ENCODE measurements at places on chromosomes 11 and 22. TPM values are rescaled to one million over a fixed set of nuclear protein-coding genes. Genes with fewer than 3 reads are reported as not detected.

Gene ZNF280A
- total RNA-seq: not detected

Gene MMP27
- total RNA-seq: not detected

Gene MMP1
- 2.9 TPM for total RNA-seq

Gene MICALL1
- 27.3 TPM for total RNA-seq

Gene OR8D4
- total RNA-seq: 1.3 TPM

Gene JAML
- 3.3 TPM for total RNA-seq

Gene APOBEC3C
- 49.0 TPM for total RNA-seq

Gene KIF18A
- 10.2 TPM for total RNA-seq

Gene PSMC3
- 74.4 TPM for total RNA-seq

Gene APOBEC3B
- 18.9 TPM for total RNA-seq

Gene AQP11
- total RNA-seq: 5.4 TPM

Gene TEX12
- total RNA-seq: 0.42 TPM

Gene SCGB1D2
- not detected for total RNA-seq

Gene ZDHHC8
- total RNA-seq: 34.1 TPM

Gene F2
- total RNA-seq: not detected

Gene BLID
- total RNA-seq: not detected

Gene LIF
- total RNA-seq: 9.5 TPM

Gene TNNT3
- total RNA-seq: 0.72 TPM

Gene RAB39A
- total RNA-seq: 0.77 TPM

Gene TMEM109
- total RNA-seq: 53.4 TPM

Gene ZC3H12C
- total RNA-seq: 9.2 TPM

Gene SLCO2B1
- total RNA-seq: 50.3 TPM

Gene KCNQ1
- 51.4 TPM for total RNA-seq

Gene MCHR1
- total RNA-seq: not detected

Gene OR6A2
- not detected for total RNA-seq

Gene FAM168A
- total RNA-seq: 21.6 TPM

Gene RCOR2
- 4.8 TPM for total RNA-seq

Gene RAC2
- total RNA-seq: 27.4 TPM
